Aortic smooth muscle cell (primary cell): ENCODE measurements at places on chromosomes 1 and 21. TPM values are rescaled to one million over a fixed set of nuclear protein-coding genes. Genes with fewer than 3 reads are reported as not detected.

Gene CNIH3
- 3.4 and 4.9 TPM in 2 replicates for total RNA-seq

Gene ILDR2
- total RNA-seq, result under 0.01 TPM in 1 of 2 replicates, not detected in the other

Gene SEC16B
- 4.1 and 4.4 TPM in 2 replicates for total RNA-seq

Gene FLG2
- not detected in 2 replicates for total RNA-seq

Gene PLEKHN1
- 0.25 and 0.26 TPM in 2 replicates for total RNA-seq

Gene KLHL17
- 4.2 and 4.9 TPM in 2 replicates for total RNA-seq

Gene GUCA2B
- total RNA-seq, result not detected in 2 replicates

Gene SLC25A34
- total RNA-seq, result 0.26 and 0.62 TPM in 2 replicates

Gene ASCL5
- not detected in 2 replicates for total RNA-seq

Gene DISP3
- not detected in 2 replicates for total RNA-seq

Gene MPZL1
- 107 and 110 TPM in 2 replicates for total RNA-seq

Gene ATP1A2
- under 0.01 and 0.31 TPM in 2 replicates for total RNA-seq

Gene TMEM269
- total RNA-seq, result 0.12 TPM in 1 of 2 replicates, not detected in the other

Gene AGRN
- total RNA-seq, result 15.0 and 24.4 TPM in 2 replicates

Gene PADI2
- under 0.01 TPM in 1 of 2 replicates, not detected in the other for total RNA-seq

Gene TMIGD3
- not detected in 2 replicates for total RNA-seq

Gene FCRLB
- 0.79 and 1.1 TPM in 2 replicates for total RNA-seq

Gene OR2L2
- total RNA-seq, result under 0.01 TPM in 2 replicates

Gene CD53
- total RNA-seq, result not detected in 2 replicates

Gene LCE7A
- total RNA-seq, result not detected in 2 replicates

Gene RPE65
- total RNA-seq, result not detected in 2 replicates

Gene DMBX1
- total RNA-seq, result not detected in 2 replicates

Gene GBP7
- not detected in 2 replicates for total RNA-seq

Gene KIAA1614
- total RNA-seq, result 6.9 and 7.6 TPM in 2 replicates

Gene CHD1L
- 41.5 and 45.6 TPM in 2 replicates for total RNA-seq

Gene NBPF3
- total RNA-seq, result 15.2 and 27.5 TPM in 2 replicates

Gene LINGO4
- total RNA-seq, result not detected in 2 replicates
